Progenitor cell of endocrine pancreas (in vitro differentiated cells): ENCODE measurements at places on chromosomes 13 and 19. TPM values are rescaled to one million over a fixed set of nuclear protein-coding genes. Genes with fewer than 3 reads are reported as not detected.

ZNF534 gene
- total RNA-seq, result 0.22 and 0.49 TPM in 2 replicates

IGSF23 gene
- 0.67 and 1.7 TPM in 2 replicates for total RNA-seq

ZNF69 gene
- 36.0 and 39.0 TPM in 2 replicates for total RNA-seq

ZNF772 gene
- 7.3 and 10.1 TPM in 2 replicates for total RNA-seq

PLVAP gene
- total RNA-seq, result 0.12 and 0.42 TPM in 2 replicates

ZNF317 gene
- total RNA-seq, result 38.6 and 46.8 TPM in 2 replicates

SLC6A16 gene
- total RNA-seq, result 10.5 and 11.8 TPM in 2 replicates

TMC4 gene
- total RNA-seq, result 119 and 125 TPM in 2 replicates
